ENCODE measurements at places on chromosomes 16 and 17.

DNA sequence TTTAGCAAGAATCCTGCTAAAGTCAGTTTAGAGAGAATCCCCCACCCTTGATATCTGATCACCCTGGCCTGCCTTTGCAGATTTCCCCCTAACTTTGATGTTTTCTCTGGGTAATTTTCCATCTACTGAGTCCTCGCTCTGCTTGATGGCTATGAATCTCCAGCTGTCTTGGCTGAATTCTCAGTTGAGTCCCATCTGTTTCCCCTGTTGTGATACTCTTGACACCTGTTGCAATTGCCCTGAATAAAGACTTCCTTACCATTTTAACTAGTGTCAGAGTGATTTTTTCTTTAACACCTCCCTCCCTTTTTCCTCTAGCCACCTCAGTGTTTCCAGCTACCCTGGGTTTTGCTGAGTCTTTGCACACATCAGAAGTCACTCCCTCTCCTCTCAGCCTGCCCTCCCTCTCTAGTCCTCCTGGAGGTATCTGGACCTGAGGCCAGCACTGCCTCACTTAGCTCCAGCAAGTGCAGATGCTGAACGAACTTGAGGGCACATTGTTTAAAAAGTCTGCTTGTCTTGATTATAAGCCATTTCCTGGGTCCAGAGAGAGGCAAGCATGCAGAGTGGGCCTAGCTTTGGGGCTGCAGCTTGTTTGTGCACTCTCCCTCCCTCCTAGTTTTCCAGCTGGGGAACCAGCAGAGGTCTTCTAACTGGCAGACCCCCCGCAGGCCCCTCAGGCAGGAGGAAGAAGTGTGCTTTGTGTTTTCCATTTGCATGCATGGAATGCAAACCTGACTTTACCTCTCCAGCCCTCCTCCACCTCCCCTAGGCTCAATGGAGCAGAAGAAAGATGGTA is 33.2 kb downstream of the SPACA3 start:
- DNase-seq: no peak

DNA sequence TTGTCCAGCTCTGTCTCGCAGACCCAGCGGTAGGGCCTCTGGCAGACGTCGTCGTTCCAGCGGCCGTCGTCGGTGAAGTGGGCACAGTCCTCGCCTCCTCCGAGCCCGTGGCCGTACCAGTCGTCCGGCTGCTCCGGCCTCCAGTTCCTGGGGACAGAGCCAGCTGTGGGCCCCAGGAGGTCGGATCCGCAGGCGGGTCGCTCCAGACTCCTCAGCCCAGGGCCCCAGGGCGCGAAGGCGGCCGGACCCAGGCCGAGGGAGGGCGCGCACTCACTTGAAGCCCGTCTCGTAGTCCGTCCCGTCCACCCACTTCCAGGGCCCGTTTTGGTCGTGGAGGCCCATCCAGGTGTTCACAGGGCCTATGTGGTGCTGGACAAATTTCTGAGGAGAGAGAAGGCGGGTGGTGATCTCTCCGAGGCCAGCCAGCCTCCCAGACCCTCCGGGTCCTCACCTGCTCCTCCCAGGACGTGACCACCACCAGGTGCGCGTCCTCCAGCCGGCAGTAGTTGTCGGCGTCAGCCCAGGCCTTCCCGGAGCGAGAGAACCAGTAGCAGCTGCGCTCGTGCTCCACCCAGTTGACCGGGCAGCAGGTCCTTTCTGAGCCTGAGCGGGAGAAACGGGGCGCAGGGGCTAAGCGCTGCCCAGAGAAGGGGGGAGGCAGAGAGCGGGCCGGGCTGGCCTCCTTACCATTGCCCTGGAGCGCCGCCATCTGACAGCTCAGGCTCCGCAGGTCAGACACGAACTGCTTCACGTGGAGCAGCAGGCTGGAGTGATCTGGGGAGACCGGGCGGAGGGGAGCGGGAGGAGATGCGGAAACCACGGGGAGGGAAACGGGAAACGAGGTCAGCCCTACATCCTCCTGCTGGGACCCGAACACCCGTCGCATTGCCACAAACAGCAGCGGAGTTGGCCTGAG is 5.2 kb downstream of the ASGR1 start:
- DNase-seq: peak; percentile 52

- no peak for DNase-seq
Observed at GRCh38 chr16:57675741-57676551, 7.8 kb downstream of the ADGRG3 start.

- no peak for DNase-seq
Observed at GRCh38 chr17:36088670-36089338, 1.1 kb downstream of the CCL3 start.

DNA sequence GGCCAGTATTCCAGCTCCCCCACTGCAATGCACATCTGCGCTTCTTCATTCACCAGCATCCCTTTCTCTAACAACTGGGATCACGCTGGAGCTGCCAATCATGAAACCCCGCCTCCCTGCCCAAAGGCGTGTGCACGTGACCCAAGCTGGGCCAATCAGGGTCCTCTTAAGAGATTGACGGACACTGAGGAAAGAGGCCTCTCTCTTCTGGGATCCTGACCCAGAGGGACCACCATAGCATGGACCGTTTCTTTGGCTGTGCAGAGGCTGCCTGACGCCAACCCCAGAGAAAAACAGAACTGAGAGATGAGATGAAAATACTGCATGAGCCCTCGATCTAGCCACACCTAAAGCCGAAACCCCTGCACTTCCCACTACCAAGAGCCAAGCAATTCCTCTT is 32.0 kb downstream of the COTL1 start:
- DNase-seq: no peak

- DNase-seq: no peak
Observed at GRCh38 chr17:59287891-59288290, 43.6 kb upstream of the YPEL2 start.

DNA sequence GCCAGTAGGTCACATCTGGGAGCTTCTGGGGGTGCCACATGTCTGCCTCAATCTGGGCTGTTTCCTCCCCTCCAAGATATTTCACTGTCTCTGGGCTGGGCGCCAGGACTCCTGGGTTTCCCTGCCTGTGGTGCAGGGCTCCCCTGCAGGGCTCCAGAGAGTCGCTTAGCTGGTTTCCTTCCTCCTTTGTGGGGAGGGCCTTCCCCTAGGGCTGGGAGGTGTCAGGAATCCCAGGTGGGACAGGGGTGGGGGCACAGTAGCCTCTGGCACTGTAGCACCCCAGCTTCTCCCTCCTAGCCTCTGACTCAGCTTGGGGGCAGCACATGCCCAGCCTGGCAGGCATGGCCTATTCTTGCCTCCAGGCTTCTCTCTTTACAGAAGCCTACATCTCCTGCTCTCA is 2.6 kb downstream of the RARA start:
- no peak for DNase-seq

DNA sequence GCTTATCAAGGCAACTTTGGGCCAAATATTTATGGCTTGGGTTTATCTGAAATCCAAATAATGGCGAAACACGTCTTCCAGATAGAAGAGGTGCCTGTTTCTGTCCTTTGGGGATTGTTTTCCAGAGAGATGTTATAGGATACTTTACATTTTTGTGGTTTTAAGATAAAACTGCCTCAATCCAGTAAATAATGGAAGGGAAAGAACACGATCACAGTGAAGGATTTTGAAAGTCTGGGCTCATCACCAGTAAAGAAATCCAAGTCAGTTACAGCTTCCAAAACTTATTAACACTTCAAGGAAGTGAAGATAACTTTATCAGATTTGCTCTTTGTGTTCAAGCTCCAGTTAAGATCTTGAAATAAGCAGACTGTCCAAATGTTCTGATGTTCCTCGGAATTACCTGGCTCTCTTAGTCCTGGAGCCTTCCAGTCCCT is 30.1 kb downstream of the DNAH2 start:
- DNase-seq: no peak

GRCh38 chr16:29662729-29663015 is 375 bp upstream of the SPN start:
- no peak for DNase-seq

GRCh38 chr17:5931616-5932015 is 138.6 kb upstream of the WSCD1 start:
- DNase-seq: no peak

DNA sequence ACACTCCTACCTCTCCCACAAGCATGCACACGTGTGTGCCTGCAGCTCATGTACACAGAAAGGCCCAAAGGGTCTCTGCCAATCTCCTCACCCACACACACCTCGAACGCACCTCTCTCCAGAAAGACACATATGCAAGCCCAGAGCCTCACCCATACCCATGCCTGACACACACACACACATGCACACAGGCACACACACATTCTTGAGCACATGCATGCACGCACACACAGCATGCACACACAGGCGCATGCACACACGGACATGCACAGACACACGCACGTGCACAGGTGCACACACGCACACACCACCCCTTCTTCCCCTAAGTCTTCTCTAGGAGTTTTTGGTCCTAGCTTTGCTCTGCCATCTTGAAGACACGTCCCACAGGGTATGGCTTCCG is 48.7 kb upstream of the CACNG4 start:
- DNase-seq: no peak

DNA sequence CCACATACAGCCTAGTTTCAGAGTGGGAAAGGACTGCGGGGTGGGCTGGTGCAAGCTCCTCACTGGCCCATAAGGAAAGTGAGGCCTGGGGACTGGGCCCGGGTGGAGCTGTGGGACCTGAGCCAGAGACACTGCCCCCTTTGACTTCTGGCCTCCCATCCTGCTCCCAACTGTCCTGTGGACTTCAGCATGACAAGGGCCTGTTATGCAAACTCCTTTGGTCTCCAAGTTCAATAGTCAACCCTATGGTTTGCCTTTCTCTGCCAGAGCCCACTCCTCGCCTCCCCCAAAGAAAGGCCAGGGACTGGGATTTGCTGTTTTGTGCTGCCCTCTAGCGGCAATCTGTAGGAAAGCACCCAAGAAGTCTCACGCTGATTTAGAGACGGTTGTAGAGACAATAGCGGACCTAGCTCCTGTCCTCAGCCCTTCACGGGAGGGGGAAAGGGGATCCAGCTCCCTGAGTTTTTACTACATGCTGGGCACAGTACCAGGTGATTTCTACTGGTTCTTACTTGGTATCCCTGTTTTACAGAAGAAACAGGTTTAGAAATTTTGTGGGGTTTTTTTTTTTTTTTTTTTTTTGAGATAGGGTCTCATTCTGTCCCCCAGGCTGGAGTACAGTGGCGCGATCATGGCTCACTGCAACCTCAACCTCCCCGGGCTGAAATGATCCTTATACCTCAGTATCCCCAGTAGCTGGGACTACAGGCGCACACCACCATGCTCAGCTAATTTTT is 1.2 kb upstream of the TLCD3B start:
- DNase-seq: peak; percentile 51

- no peak for DNase-seq
Observed at GRCh38 chr16:89410322-89410721, 80.0 kb downstream of the ANKRD11 start.

- no peak for DNase-seq
Observed at GRCh38 chr17:34169496-34169895, 85.6 kb upstream of the CCL2 start.

GRCh38 chr17:79374807-79375206 is 236.0 kb downstream of the RBFOX3 start:
- no peak for DNase-seq

DNA sequence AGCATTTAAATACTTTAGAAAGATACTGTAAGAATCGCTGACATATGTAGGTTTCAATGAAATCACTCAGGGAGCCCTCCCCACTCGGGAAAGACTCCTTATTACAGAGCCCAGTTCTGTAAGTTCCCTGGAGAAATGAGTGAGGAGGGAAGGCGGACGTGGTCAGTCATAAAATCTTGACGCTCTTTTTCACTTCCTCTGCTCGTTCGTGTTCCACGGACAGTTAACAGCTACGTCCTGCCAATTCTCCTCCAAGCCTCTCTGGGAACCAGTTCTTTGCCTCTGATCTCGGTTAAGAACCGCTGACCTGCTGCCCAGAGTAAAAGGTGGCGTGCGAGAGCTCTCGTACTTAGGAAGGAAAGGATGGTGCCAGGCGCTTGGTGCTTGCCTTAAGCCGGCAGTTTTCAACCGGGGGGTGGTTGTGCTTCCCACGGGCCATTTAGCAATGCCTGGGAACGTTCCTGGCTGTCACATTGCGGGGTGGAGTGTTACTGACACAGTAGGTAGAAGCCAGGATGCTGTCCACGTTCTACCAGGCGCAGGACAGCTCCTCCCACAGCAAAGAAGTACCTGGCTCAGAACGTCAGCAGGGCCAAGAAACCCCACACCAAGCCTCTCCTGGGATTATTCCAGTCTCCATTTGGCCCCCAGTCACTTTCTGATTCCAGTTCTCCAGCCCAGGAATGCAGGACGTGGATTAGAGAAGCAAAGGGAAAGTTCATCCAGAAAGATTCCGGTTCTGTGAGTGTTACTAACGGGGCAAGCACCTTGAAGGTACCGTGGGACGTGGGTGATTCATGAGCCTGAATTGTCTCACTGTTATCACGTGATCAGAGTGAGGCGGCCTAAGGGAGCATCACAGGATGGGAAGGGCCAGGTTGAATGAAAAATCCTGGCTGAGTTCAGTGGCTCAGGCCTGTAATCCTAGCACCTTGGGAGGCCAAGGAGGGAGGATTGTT is 87.7 kb downstream of the MRM3 start:
- DNase-seq: no peak

DNA sequence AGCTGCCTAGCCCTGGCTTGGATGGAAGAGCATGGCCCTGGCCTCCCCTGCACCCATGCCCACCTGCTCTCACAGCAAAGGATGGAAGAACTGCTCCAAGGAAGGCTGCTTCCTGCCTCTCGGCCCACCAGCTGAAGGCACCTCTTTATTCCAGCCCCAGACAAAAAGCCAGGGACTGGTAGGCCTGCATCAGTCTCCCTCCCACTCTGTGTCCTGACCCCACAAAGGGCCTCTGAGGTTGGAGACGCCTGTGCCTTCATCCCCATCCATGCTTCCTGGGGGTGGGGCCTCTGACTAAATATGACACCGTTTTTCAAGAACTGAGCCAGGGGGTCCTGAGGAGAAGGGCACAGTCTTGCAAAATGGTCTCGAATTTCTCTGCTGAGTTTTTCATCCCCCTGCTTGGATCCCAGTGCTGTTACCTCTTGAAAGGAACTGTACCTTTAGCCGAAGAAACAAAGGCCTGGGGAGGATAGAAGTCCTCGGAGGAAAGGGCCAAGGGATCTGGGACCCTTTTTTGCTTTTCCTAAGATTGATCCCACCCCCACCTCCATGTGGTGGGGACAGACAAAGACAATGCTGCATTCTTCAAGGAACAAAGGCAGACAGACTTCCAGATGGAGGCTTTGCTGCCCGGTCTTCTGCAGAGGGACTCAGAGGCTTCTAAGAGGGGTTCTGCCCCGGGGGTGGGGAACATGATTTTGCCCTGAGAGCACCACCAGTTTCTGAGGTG is 5.2 kb downstream of the C17orf50 start:
- DNase-seq: no peak

All from stimulated activated CD4-positive, alpha-beta T cell treated with anti-CD3 and anti-CD28 coated beads, Interleukin-4, amount 100 ng/mL, for 1 hour (primary cell).